ENCODE measurements at places on chromosomes 6 and 20.

- DNase-seq = no peak
These were observed 31.2 kb downstream of the PNLDC1 start for GRCh38 chr6:159831373-159831679.

GRCh38 chr6:5665667-5666066, 341.1 kb downstream of the NRN1 start:
- no peak for DNase-seq

GRCh38 chr6:121838842-121839241, 403.4 kb downstream of the GJA1 start:
- DNase-seq = no peak

DNA sequence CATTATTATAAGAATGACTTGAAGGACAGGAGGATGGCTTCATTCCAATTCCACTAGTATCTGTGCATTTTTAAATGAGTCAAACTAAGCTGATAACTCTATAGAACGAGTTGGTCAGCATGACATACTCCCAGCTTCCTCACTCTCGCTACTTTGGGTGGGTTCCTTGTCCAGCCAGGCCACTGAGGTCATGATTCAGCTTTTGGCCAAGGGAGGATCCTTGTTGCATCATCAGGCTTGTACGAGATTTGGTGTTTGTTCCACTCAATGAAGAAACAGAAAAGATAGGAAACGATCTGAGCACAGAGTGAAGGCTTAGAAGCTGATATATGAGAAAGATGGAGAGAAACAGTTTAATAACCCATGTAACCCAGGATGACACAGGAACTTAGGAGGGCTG, 19.8 kb downstream of the NEDD9 start:
- no peak for DNase-seq

- no peak for DNase-seq
These were observed 27.3 kb downstream of the NQO2 start for GRCh38 chr6:3026791-3027626.

DNA sequence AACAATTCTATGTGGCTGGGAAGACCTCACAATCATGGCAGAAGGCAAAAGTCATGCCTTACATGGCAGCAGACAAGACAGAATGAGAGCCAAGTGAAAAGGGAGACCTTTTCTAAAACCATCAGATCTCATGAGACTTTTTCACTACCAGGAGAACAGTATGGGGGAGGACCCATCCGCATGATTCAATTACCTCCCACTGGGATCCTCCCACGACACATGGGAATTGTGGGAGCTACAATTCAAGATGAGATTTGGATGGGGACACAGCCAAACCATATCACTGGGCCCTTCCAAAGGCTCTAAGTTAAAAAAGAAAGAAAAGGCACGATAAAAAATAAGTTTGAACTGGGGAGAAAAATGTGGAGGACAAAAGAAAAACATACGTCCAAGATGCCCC, 406.9 kb upstream of the CDH4 start:
- DNase-seq = no peak

DNA sequence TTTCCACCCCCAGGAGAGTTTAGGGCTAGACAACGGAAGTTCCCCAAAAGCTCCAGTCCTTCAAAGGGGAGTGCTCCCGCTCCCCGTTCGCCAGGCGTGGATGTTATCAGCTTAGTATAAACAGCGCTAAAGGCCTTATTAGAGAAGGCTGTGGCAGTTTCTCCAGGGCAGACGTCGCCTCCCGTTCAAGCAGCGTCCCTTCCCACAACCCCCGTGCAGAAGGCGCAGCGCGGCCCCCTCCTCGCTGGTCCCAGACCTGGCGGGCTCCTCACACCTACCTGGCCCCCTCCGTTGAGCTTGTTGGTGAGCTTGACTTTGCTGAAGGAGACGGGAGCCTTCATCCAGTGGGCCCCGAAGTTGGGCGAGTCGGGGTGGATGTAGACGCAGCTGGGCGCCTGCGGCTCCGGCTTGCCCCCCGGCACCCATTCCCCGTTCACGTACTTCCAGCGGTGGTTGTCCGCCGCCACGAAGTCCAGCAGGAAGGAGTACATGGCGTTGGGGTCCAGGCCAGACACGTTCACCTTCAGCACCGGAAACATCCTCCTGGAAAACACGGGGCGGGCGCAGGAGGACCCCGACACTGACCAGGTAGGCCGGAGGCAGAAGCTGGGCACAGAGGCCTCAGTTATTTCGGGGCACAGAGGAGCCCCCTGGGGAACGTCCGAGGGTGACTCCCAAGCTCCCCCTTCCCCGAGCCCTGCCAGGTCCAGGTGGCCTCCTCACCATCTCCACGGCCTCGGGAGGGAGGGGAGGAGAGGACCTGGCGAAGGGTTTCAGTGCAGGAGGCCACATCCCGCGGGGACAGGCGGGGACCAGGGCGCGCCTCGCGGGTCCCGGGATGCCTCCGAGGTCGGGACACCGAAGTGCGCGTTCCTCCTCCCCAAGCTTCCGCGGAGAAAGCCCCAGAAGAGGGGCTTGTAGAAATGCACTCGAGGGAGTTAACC, 1.1 kb downstream of the TBXT start:
- DNase-seq = no peak

GRCh38 chr20:44817143-44817910, 7.0 kb upstream of the RIMS4 start:
- DNase-seq = no peak

GRCh38 chr20:21719592-21720214, 14.2 kb downstream of the PAX1 start:
- DNase-seq = peak; percentile 65

DNA sequence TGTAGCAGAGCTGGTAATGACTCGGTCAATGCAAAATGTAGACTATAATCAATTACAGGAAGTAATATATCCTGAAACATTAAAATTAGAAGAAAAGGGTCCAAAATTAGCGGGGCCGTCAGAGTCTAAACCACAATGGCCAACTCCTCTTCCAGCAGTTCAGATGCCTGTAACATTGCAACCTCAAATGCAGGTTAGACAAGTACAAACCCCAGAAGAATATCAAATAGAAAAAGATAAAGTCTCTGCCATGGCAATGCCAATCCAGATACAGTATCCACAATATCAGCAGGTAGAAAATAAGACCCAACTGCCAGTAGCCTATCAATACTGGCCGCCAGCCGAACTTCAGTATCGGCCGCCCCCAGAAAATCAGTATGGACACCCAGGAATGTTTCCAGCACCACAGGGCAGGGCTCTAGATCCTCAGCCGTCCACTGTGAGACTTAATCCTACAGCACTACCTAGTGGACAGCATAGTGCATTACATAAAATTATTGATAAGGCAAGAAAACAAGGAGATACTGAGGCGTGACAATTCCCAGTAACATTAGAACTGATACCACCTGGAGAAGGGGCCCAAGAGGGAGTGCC, 158.4 kb downstream of the GPX5 start:
- DNase-seq = peak; percentile 39

DNA sequence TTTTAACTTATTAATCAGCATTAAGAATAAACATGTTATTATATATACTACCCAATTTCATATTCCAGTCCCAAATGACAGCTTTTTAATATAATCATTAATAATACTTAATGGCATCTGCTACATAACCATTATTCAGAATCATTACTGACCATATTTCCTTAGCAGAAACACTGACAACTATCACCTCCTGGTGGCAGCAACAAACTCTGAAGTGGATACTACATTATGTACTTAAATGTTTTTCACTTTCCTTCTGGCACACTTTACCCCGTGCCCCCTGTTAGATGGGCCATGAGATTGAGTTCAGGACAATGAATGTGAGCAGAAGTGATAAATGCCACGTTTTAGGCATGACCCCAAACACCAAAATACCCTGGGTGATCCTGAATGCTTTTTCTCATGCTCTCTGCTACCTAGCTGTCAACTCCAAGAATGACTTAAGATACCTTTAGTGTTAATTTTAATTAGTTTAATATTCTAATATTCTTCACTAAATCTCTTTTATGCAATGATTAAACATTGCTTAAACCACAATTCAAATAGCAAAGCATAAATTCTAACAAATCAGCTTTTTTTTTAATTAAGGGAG, 77.1 kb downstream of the LMBRD1 start:
- DNase-seq = no peak
